ENCODE measurements at places on chromosomes 12 and 14.

DNA sequence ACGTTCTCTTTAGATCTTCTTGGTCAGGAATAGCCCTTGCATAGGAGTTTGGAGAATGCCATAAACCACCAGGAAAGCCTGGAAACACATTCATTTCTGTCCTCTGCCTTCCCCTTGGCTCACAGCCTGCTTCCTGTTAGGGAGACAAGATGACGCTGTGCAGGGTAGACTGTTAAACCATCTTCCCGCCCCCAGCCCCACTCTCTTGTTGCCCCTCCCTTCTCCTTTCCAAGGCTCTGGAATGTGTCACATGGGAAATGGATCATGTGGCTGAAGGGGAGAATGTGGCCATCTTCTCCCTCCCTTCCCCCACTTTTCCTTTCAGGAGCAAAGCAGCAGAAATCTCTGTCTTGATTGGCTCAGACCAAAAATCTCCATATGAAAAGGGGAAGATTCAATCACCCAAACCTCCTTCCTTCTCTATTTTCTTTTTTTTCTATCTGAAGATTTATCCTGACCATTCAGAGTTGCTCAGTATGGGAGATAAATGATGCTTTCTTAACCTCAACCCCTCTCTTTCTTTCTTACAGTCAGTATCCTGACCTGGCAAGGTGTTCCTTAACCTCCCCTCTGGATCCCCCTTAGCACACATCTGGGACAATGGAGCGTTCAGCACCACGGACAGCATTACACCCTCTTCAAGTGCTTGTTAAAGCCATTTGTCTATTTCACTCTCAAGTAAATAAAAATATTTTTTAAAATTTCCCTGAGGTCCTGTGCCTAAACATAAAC is 11.4 kb downstream of the GPR19 start:
- DNase-seq: no peak

- DNase-seq: no peak
Measured at GRCh38 chr14:53723221-53723620, 233.4 kb downstream of the BMP4 start.

DNA sequence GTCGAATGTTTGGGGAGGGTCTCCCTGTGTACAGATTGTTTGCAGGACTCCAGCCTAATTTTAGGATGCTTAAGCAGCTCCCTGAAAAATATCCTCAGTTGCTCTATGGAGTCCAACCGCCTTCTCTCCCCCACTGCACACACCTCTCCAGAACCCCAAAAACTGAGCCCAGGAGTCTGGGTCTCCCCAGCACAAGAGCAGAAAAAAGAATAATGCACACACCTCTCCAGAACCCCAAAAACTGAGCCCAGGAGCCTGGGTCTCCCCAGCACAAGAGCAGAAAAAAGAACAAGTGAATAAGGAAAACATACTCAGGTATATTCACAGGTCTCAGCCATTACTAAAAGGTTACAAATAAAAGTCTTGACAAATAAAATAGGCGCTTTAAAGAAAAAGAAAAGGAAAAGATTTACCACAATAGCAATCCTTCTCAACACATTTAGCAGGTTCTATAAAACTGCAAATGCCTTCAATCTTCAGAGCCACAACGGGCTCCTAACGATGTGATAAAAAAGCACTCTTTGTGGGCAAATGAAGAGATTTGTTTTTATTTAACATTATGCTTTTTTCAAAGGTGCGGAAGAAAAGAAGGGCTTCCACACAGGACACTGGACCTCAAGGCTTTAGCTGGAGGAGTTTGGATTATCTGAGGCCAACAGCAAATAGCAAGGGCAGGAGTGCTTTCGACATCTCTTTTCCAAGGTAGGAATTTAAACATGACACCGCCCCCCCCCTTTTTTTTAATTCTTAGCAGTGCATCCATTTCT is 8.2 kb downstream of the BCL11B start:
- DNase-seq: no peak

DNA sequence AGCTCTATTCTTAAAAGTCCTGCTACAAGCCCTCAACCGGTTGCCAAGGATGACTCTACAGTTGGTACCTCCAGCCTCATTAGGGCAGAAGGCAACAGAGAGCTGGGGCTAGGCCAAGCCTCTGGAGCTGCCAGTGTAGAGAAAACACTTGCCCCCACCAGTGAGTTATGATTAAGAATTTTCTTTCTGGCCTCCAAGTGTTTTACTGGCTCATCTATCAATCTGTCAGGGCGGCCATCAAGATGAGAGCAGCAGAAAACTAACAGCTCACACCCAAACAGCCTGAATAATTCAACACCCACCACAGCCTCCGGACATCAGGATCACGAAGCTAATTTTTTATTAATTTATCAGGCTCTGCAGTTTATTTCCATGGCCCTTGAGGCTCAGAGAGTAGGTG is 40.7 kb upstream of the CMKLR1 start:
- DNase-seq: no peak

DNA sequence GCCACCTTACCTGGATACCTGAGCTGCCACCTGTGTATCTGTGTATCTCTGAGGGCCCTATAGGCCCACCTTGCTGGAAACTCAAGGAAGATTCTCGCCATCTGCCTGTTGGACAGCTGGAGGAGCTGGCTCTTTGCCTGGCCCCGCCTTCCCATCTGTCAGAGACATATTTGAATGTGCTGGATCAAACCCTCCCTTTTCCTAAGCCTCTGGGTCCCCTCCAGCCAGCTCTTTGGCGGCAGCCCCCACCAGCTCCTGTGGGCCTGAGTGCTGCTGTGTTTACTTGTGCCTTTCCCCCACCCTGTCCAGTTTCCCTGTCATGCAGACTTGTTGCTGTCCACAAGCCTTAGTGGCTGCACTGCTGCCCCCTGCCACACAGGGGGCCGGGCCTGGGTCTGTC is 55.9 kb upstream of the SRSF5 start:
- no peak for DNase-seq

- no peak for DNase-seq
Measured at GRCh38 chr12:103742349-103742932, 98.6 kb downstream of the NT5DC3 start.

DNA sequence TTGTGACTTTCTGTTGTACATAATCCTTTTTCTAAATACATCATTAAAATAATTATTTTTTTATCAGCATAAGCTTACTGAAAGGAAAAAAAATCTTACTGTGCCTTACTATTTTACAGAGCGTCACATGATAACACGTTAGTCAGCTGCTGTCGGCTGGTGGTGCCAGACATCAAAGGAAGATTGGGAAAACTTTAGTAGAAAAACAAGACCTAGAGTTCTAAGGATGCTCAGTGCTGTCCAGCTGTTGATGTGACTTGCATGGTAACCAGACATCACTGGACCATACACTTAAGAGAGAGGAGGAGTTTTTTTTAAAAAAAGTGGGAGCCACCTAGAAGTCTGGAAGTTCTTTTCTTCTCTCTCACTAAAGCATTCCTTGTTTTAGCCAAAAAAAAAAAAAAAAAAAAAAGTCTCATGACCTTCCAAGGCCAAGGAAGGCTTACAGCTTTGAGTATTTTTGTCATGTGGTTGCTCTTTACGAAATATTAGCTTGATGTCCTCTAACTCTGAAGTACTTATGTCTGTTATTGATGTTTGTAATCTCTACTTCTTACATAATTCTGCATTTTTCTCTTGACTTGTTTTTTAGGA is 4.5 kb downstream of the RASSF8 start:
- DNase-seq: no peak

- DNase-seq: no peak
Measured at GRCh38 chr12:120847814-120848213, 56.3 kb downstream of the SPPL3 start.

DNA sequence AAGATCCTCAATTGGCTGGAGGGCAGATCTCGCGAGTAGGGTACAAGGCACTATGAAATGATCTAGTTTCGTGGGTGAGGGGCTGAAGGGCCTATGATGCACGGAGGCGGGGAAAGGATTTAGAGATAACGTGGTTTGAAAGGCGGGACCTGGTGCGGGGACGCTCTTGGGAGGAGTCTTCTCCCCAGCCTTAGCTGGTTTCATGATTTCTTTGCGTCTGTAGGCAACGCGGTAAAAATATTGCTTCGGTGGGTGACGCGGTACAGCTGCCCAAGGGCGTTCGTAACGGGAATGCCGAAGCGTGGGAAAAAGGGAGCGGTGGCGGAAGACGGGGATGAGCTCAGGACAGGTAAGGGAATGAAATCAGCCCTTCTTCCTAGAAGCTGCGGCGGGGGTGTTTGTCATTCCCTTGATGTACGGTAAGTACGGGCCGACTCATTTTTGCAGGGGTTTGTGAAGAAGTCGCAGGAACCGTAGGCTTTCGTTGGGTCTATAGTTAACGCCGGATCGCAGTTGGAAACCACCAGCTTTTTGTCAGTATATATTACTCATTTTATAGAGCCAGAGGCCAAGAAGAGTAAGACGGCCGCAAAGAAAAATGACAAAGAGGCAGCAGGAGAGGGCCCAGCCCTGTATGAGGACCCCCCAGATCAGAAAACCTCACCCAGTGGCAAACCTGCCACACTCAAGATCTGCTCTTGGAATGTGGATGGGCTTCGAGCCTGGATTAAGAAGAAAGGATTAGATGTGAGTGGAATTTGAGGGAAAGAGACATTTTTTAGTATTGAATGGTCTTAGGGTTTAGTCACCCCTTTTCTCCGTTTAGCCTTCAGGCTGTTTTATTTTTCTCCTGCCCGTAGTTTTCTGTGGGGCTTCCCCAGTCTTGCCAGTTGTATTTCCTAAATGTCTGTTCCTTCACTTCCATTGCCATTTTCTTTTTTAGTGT is 602 bp downstream of the APEX1 start:
- DNase-seq: no peak
